ENCODE measurements at places on chromosomes 3 and 15.

DNA sequence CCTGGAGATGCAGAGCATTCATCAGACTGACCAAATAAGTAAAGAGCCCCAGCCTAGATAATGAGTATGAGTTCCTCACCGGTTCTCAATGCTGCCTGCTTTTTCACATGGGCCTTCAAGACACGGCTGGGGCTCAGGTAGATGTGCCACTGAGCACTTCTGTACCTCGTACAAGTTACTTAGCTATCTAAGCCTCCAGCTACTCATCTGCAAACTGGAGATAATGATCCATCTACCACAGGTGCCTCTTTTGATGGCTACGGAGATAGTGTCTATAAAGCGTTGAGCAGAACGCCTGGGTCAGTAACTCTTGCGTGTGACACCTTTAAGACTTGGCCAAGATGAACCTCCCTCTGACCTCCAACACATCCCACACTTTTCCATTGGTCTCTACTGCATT is 56.3 kb downstream of the CCR4 start:
- no peak for DNase-seq
- H3K4me3 ChIP-seq, result no peak overlapping the region
- H3K27ac ChIP-seq, result no peak overlapping the region
- H3K36me3 ChIP-seq, result no peaks in the 10 kb centered on the region
- H3K4me1 ChIP-seq, result no peaks in the 10 kb centered on the region
- no peaks in the 10 kb centered on the region for H3K27me3 ChIP-seq

- no peaks in the 10 kb centered on the region for H3K27me3 ChIP-seq
- peak overlapping the region; percentile 69 for H3K27ac ChIP-seq
- H3K36me3 ChIP-seq, result no peaks in the 10 kb centered on the region
- no peak for DNase-seq
- H3K4me1 ChIP-seq, result no peaks in the 10 kb centered on the region
- H3K4me3 ChIP-seq, result no peak overlapping the region
Measured at GRCh38 chr3:170044795-170045244, 7.0 kb downstream of the GPR160 start.

- no peak overlapping the region for H3K27ac ChIP-seq
- no peak for DNase-seq
- H3K36me3 ChIP-seq, result no peaks in the 10 kb centered on the region
- no peaks in the 10 kb centered on the region for H3K4me1 ChIP-seq
- H3K4me3 ChIP-seq, result no peak overlapping the region
Measured at GRCh38 chr3:177746337-177746933, 549.2 kb upstream of the TBL1XR1 start.

GRCh38 chr3:125043599-125044151 is 12.1 kb downstream of the HEG1 start:
- no peaks in the 10 kb centered on the region for H3K27me3 ChIP-seq
- peak; percentile 36 for DNase-seq
- H3K4me3 ChIP-seq, result no peak overlapping the region

DNA sequence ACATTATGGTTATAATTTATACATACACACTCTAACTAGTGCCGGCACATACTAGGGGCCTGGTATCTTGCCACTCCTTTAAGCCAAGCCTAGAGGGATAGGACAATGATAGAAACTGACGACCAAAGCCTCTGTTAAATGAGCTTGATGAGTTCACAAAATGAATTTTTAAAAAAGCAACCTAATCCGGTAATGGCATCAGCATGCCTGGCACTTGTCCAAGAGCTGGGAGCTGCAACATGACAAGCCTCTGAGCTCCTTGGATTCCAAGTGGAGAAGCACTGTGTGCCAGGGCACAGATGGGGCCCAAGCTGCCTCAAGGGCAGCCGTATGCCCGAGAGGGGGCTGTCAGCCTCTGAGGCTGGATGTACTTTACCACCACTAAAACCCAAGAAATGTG is 9.7 kb downstream of the ETV5 start:
- no peaks in the 10 kb centered on the region for H3K27me3 ChIP-seq
- H3K4me1 ChIP-seq, result no peaks in the 10 kb centered on the region
- DNase-seq, result no peak
- H3K36me3 ChIP-seq, result no peaks in the 10 kb centered on the region
- peak overlapping the region; percentile 34 for H3K27ac ChIP-seq
- no peak overlapping the region for H3K4me3 ChIP-seq

GRCh38 chr3:10387881-10388609 is 67.1 kb upstream of the SEC13 start:
- H3K27me3 ChIP-seq, result no peaks in the 10 kb centered on the region
- H3K27ac ChIP-seq, result no peak overlapping the region
- no peak for DNase-seq
- no peaks in the 10 kb centered on the region for H3K4me1 ChIP-seq
- no peaks in the 10 kb centered on the region for H3K36me3 ChIP-seq
- no peak overlapping the region for H3K4me3 ChIP-seq

GRCh38 chr3:69490235-69490634 is 104.3 kb upstream of the FRMD4B start:
- H3K4me3 ChIP-seq, result no peak overlapping the region
- no peak overlapping the region for H3K27ac ChIP-seq
- H3K27me3 ChIP-seq, result no peaks in the 10 kb centered on the region
- H3K36me3 ChIP-seq, result no peaks in the 10 kb centered on the region
- no peak for DNase-seq
- no peaks in the 10 kb centered on the region for H3K4me1 ChIP-seq

Data from breast epithelium (tissue), 4 donors.